NCI-H1092 (cell line): ENCODE measurements at places on chromosomes 11 and 22.
A peak's percentile ranks its signal among the peaks of the same experiment; 100 is the strongest.

- no peak for DNase-seq
These were observed 10.3 kb downstream of the PARVG start for GRCh38 chr22:44191036-44191454.

GRCh38 chr22:17772958-17773605, 1.2 kb downstream of the BID start:
- no peak for DNase-seq

- no peak for DNase-seq
These were observed 16.4 kb upstream of the TESMIN start for GRCh38 chr11:68767672-68768071.

DNA sequence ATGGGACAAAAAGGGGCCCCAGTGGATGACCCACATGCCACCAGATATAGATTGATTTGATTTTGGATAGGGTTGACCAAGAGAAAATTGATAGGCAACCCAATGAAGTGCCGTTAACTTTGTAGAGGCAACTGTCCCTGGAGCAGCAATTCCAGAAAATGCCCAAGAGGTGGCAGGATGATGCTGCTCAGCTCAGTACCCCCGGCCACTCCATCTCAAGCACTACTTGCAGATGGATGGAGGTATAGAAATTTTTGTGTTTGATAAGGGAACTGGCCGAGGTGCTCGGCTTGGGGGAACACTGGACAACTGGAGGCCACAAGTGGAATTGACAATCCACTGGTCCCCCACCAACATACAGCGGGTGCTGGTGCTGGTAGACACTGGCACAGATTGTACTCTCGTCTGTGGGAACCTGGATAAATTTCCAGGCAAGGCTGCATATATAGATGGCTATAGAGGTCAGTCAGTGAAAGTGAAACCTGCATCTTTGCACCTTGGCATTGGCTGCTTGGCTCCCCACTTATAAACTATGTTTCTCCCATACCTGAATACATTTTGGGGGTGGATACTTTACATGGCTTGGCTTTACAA, 86.3 kb downstream of the CCDC83 start:
- DNase-seq: no peak

DNA sequence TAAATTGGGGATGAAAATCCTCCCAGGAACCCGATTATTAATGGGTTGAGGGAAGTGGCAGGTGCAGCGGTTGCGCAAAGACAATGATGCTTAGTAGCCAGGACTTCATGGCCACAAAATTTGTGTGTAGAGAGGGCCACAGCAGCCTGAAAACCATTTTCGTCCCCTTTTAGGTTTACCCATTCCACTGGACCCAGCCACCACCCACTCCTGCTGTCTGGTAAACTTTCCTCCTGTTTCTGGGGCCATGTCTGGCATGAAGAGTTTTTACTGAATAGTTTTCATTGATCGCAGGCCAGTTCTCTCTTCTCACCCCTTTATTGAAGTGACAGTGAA, 69.5 kb upstream of the SYT13 start:
- no peak for DNase-seq

DNA sequence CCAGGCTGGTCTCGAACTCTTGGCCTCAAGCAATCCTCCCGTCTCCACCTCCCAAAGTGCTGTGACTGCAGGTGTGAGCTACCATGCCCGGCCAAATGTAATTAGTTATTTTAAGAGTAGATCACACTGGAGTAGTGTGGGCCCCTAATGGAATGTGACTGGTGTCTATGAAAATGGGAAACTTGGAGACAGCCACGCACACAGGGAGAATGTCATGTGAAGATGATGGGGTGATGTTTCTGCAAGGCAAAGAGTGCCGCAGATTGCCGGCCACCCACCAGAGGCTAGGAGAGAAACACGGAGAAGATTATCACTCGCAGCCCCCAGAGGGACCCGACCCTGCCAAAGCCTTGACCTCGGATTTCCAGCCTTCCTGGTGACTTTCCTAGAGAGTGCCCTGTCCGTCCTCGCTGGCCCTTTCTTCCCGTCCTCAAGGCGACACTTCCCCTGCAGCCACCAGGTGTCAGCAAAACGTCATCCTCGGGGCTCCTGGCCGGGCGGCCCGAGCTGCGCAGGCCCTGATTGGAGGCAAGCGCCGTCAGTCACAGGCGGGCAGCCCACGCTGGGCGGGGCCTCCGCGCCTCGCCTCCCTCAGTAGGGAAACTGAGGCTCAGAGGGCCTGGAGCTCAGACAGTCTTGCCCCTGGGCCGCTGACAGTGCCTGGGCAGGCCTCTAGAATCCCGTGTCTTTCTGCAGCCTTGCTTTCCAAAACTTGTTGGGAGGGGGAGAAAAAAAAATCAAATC, 16.3 kb downstream of the CRYBB2 start:
- DNase-seq: peak; percentile 56

- DNase-seq: no peak
These were observed 80.8 kb upstream of the DRD2 start for GRCh38 chr11:113556036-113556435.

DNA sequence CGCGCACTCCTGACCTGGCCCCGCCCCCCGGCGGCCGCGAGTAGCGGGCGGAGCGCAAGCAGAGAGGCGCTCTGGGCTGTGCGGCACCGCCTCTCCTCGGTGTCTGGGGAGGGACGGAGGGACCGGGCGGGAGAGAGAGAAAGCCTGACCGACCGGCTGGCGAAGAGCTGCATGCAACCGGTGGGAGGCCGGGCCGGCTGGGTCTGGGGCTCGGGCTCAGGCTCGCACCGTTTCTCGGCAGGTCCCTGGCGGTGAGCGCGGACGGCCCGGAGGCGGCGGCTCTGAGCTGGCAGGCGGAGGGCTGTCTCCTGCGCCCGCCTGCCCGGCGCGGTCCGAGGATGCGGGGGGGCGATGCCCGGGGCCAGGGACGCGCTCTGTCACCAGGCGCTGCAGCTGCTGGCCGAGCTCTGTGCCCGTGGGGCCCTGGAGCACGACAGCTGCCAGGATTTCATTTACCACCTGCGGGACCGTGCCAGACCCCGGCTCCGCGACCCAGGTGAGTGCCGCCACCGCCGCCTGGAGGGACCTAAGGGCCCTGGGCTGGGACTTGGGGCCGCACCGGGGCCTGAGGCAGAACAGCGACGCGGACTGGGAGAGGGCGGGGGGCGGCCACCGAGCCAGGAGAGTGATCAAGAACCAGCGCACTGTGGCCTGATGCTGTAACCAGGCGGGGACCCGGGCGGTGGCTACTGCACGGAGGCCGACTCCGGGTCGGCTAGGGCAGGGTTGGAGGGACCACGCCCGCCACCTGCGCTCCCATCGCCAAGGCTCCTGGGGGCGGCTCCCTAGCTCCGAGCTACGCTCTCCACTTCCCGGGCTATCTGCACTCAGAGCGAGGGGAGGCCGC, at the start of gene SYT9:
SYT9 (plus strand) TSS at position 69 of the 847 bp plus-strand sequence; CDS start at position 352, 283 bp downstream.
- no peak for DNase-seq

GRCh38 chr22:33691057-33691630, 229.1 kb downstream of the LARGE1 start:
- DNase-seq: no peak

DNA sequence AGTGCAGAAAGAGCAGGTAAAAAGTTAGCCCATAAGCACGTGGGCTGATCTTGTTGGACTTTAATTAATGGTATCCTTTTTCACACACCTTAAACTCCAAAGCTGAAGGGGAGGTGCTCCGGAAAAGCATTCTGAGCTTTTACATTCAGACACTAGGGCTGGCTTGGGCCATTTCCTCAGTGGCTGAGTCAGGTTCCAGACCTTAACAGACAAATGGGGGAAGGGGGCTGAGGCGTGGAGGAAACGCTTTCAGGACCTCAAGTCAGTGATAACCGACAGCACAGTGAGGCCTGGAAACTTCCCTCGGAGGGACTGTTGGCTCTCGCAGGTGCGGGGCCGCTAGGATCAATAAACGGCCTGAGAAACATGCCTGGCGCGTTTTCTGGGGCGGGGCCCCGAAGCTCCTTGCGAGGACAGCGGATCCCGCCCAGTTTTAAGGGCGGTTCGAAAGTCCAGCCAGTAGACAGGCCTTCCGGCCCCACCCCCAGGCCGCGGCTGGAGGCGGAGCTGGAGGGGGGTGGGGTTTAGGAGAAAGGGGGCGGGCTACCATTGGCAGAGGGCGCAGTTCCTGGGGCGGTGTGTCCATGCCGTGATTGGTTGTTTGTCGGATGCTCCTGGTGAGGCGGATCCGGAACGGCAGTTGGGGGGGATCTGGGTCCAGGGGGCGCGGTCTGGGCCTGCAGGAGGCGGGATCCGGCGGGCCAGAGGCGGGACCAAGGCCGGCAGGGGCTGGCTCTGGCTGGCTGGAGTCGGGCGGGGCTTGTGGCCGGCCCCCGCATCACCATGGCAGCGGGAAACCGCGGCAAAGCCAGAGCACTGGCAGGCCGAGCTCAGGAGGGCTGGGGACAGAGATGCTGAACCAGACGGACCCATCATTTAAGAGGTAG, 8.0 kb downstream of the C11orf52 start:
- peak; percentile 99 for DNase-seq

DNA sequence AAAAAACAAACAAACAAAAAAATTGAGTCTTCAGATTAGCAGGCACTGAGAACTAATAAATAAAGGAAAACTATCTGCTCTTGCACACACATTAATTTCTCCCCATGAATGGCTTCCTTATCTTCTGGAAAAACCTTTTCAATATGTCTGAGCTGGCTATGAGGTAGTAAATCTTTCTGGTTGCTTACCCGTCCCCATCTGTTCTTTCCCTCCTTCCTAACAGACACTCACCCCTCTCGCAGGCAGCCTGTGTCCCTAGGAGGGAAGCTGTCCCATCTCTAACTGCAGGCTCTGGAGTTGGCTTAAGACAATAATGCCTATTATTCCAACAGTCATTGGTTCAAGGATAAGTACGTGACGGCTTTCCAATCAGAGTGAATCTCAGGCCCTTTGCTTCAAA, 8.2 kb upstream of the SCUBE2 start:
- no peak for DNase-seq

- no peak for DNase-seq
These were observed 511.2 kb upstream of the RAG2 start for GRCh38 chr11:37109286-37109585.
